Lower lobe of right lung (tissue), 2 donors: ENCODE measurements at places on chromosomes 12 and 14. TPM values are rescaled to one million over a fixed set of nuclear protein-coding genes. Genes with fewer than 3 reads are reported as not detected.

- DNase-seq = no peak
Measured at GRCh38 chr14:56195704-56196103, 77.5 kb downstream of the PELI2 start.

DNA sequence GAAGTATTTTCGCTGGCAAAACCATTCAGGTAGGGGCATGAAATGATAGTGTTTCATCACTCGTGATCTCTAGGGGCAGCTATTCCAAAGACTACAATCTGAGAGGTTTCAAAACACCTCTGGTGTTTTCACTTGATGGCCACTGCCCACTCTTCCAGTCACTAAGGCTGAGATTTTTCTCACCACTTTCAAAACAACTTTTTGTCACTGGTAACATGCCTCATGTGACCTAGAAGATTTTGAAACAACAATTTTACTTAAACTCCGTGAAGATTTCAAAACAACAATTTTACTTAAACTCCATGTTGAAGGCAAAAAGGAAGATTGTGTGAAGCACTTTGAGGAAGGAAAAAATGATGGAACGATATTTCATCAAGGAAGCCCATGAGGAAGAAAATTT, 1.2 kb upstream of the IRAK3 start:
- DNase-seq = no peak

DNA sequence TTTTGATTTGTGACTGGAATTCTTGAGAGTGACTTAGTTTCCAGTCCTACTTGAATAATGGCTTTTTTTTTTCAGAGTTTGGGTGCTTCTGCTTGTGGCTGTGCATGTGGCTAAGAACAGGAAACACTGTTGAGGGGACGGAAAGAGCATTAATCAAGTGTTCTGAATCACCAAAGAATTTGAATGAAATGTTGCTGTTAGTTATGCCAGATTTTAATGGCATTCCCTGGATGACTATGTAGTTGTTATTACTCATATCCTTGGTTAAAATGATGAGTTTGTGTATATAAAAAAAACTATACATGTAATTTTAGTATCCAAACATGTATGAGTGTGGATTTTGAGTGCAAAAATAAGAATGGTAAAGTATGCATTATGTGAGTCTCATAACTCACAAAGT, 347.9 kb downstream of the BCAT1 start:
- DNase-seq = no peak

Gene ACTR10
- 58.1 TPM for total RNA-seq

Gene PLEKHG7
- 1.6 TPM for total RNA-seq

DNA sequence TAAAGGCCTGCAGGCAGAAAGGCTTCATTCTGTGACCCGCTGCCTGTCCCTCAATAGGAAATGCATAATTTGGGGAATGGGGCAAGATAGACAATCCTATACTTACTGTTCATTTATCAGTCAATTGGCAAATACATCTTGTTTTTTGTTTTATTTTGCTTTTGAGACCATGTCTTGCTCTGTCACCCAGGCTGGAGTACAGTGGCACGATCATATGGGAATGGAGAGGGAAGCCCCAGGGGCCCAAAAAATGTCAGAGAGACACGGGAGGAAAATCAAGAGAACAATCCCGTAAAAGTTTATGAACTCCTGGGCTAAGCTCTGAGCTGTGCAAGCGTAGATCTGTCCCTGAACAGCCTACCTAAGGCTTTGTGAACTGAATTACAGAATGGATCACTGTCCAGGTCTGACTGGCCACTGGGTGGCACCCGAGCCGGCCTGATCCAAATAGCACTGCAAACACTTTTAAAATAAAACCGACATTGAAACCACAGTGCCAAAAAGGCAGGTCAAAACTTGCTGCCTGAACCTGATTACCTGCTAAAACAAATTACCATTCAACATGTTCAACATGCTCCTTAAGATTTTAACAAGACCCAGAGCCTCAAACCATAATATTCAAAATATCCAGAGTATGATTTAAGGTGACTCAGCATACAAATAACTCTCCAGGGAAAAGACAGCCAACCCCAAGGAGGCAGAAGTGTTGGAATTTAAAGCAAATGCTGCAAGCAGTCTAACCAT, 11.8 kb downstream of the COPS7A start:
- DNase-seq = peak; percentile 77

GRCh38 chr12:105053116-105053572, 31.1 kb downstream of the ALDH1L2 start:
- peak; percentile 66 for DNase-seq

Gene C12orf76
- total RNA-seq = 19.7 TPM
